NCI-H2081 (cell line): ENCODE measurements at places on chromosomes 16 and 17.

DNA sequence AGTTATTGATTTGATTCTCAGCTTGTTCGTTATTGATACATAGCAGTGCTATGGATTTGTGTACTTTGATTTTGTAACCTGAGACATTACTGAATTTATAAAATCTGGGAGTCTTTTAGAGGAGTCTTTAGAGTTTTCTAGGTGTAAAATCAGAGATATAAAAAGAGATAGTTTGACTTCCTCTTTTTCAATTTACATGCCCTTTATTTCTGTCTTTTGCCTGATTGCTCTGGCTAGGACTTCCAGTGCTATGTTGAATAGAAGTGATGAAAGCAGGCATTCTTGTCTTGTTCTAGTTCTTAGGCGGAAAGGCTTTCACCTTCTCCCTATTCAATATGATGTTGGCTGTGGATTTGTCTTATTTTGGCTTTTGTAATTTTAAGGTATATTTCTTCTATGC lies 106.2 kb downstream of the PHKB start:
- no peak for DNase-seq

DNA sequence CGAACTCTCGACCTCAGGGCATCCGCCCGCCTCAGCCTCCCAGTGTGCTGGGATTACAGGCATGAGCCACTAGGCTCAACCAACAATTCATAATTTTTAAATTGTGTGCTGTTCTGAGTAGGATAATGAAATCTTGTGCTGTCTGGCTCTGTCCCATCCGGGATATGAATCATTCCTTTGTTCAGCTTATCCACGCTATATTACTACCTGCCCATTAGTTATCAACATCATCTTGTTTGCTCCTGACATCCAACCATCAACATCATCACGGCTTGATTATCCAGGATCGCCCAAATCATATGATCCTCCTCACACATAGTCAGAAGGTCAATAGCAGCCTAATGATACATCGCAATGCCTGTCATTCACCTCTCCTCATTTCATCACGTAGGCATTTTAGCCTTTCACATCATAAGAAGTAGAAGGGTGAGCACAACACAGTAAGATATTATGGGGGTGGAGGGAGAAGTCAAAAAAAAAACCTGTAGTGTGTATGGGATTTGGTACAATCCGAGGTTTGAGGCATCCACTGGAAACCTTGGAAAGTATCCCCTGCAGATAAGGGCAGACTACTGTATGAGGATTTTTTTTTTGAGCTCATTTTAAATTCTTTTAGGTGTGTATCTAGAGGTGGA lies 77.0 kb upstream of the SIAH1 start:
- DNase-seq = no peak

DNA sequence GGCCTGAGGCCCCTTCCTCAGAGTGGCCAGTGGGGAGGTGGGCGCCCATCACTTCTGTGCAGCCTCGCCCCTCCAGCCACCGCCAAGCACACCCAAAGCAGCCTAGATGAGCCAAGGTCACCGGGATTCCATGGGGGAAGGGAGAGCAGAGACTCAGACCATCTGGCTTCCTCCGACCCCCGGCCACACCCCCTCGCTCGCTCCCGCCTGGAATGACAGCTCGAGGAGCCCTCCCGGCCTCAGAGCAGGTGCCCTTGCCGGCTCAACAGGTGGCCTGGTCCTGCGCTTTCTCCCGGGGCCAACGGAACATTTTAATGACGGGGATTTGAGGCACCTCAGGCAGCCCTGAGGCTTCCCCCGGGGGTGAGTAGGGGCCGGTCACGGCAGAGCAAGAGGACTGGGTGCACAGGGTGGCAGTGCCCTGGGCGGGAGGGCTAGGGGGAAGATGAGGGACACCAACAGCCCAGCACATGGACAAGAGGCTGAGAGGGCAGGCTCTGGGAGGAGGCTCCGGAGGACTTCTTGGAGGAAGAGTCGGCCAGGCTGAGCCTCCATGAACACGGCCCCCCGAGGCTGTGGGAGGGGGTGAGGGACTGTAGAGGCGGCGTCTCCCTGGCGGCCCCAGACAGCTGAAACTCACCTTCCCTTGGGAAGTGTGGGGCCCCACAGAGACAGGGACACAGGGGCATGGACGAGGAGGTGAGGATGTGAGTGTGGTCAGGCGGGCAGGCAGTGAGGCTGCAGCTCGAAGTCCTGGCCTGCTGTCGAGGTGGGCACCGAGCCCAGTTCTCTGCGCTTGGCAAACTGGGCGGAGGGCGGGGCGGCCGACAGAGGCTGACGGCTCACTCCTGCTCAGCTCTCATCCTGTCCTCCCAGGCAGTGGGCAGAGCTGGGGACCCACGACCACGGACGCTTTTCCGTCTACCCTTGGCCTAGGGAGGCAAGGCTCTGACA lies 12.5 kb upstream of the C1QTNF8 start:
- DNase-seq = no peak

- DNase-seq = no peak
Observed at GRCh38 chr17:78923660-78924453, 1.3 kb downstream of the TIMP2 start.

DNA sequence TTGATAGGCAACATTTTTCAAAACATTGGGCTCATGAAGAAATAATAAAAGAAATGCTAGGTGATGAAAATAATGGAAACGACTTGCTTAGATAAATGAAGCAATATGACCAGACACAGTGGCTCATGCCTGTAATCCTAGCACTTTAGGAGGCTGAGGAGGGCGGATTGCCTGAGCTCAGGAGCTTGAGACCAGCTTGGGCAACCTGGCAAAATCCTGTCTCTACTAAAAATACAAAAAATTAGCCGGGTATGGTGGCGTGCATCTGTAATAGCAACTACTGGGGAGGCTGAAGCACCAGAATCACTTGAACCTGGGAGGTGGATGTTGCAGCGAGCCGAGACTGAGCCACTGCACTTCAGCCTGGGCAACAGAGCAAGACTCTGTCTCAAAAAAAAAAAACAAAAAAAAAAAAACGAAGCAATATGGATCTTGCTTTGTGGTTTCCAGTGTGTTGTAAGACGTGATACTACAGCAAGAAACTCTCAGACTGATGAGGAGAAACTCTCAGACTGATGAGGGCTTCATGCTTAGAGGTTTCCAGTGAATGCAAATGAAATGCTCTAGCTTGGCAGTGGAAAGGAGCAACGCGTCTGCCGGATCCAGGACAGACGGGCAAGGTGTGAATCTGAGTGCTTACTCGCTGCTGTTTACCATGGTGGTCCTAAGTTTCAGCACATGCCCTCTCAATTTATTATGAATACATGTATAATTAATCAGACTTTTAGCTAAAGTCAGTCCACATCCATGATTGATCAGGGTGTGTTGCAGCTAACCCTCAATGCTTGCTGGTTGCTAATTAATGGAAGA lies 11.5 kb upstream of the IGF2BP1 start:
- no peak for DNase-seq
